Stomach (tissue), 19 donors: ENCODE measurements at places on chromosomes 1 and 21. TPM values are rescaled to one million over a fixed set of nuclear protein-coding genes. Genes with fewer than 3 reads are reported as not detected.

DNA sequence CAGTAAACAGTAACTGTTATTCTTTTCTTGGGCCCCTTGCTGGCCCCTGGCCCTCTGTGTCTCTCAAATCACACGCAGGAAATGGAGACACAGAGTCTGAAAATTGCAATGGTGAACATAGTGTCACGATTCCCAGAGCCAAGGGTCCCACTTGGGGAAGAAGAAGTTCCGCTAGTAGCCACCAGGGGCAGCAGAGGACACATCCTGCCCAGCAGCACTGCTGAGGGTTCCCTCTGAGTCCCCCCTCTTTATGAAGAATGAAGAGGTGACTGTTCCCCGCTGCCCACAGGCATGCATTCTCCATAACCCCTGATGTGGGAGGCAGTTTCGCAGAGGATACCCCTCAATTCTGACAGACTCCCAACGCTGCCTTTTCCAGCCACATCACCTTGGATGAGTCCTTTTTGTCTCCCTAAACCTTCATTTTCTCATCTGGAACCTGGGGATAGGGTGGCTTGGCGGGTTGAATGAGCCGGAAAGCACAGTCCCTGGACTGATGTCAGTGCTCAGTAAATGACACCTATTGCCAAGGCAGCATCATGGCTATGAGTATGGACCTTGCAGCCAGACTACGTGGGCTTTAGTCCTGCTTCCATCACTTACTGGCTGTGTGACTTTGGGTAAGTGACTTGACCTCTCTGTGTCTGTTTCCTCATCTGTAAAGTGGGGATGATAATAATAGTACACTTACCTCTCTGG lies 238.0 kb upstream of the TMEM51 start:
- H3K27ac ChIP-seq: no peak overlapping the region
- H3K27me3 ChIP-seq: no peaks in the 10 kb centered on the region
- no peaks in the 10 kb centered on the region for H3K4me1 ChIP-seq
- no peaks in the 10 kb centered on the region for H3K36me3 ChIP-seq
- DNase-seq: peak; percentile 80

GRCh38 chr1:157658571-157658970 lies 42.0 kb downstream of the FCRL3 start:
- H3K4me1 ChIP-seq: no peaks in the 10 kb centered on the region
- no peaks in the 10 kb centered on the region for H3K27me3 ChIP-seq
- no peaks in the 10 kb centered on the region for H3K36me3 ChIP-seq
- no peak overlapping the region for H3K4me3 ChIP-seq
- DNase-seq: no peak
- H3K27ac ChIP-seq: no peak overlapping the region

DNA sequence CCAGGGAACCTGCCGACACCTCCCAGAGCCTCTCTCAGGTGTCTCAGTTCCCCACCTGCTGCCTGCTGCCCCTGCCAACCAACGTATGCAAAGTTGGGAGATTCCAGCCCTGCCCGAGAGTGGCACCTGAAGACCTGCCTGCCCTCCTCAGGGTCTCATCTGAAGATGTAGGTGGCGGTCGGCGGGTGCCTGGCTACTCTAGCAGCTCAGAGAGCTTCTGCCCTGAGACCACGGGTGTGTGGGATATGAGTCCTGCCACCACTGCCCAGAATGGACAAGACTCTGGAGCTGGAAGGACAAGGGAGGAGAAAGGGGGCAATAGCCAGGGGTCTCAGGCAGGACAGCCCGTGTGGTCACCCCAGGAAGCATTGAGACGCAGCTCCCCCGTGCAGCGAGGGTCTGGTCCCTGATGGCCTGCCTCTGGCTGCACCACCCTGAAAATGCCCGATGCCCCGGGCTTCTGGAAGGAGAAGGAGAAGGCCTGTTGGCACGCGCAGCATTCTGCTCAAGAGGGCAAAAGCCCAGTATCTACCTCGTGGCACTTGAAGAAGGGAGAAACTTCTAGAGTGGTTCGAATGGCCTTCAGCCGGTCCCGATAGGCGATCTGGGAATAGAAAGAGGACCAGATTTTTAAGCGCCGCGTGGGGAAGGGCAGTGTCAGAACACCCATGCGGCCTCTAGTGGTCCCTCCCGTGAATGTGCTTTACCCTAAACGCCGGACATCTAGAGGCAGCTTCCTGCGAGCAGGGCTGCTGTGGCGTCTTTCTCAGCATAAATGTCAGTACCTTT lies 88.8 kb downstream of the STUM start:
- no peaks in the 10 kb centered on the region for H3K27me3 ChIP-seq
- peak overlapping the region; percentile 18 for H3K27ac ChIP-seq

- DNase-seq: peak; percentile 64
- H3K4me1 ChIP-seq: no peaks in the 10 kb centered on the region
- no peak overlapping the region for H3K27ac ChIP-seq
- H3K27me3 ChIP-seq: no peaks in the 10 kb centered on the region
- H3K4me3 ChIP-seq: no peak overlapping the region
Measured at GRCh38 chr1:4108758-4109627, 208.9 kb upstream of the C1orf174 start.

- no peaks in the 10 kb centered on the region for H3K27me3 ChIP-seq
- H3K4me1 ChIP-seq: peaks cover 48% of the 10 kb centered on the region
- peak overlapping the region; percentile 78 for H3K27ac ChIP-seq
- H3K4me3 ChIP-seq: no peak overlapping the region
Measured at GRCh38 chr1:151547119-151547899, 7.2 kb downstream of the TUFT1 start.

DNA sequence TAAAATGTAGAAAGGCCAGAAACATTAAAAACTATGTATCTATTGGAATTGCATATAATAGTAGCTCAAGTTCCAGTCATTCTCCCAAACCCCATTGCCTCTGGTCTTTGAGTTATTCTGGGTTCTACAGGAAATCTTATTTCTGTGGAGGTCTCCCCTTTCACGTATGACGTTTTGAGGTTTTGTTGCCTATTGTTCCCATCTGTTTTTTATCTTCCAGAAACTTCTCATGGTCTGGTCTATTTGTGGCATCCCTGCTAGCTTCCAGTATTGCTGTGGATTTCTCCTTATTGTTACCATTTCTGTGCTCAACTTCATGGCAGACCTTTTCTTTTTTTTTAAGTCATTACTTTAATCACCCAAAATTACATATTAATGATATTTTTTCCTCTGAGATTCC lies 43.3 kb downstream of the DTL start:
- no peaks in the 10 kb centered on the region for H3K27me3 ChIP-seq
- DNase-seq: no peak
- H3K4me1 ChIP-seq: no peaks in the 10 kb centered on the region
- no peaks in the 10 kb centered on the region for H3K36me3 ChIP-seq
- no peak overlapping the region for H3K27ac ChIP-seq
- no peak overlapping the region for H3K4me3 ChIP-seq

The TLR5 gene
- total RNA-seq: 7.2 TPM

The PDC gene
- total RNA-seq: not detected
